Motor neuron (in vitro differentiated cells): ENCODE measurements at places on chromosomes 2 and 18. TPM values are rescaled to one million over a fixed set of nuclear protein-coding genes. Genes with fewer than 3 reads are reported as not detected.

The BBS5 gene
- total RNA-seq = 6.6 and 7.0 TPM in 2 replicates

The TNP1 gene
- total RNA-seq = not detected in 2 replicates

The MYO1B gene
- 41.9 and 44.3 TPM in 2 replicates for total RNA-seq

The CD8B2 gene
- 0.14 and 0.15 TPM in 2 replicates for total RNA-seq
